T-helper 2 cell treated with Interferon-gamma antibody and Interleukin-4, amounts not matched to agents 5 μg/mL and 100 μg/mL, for 36 hours (primary cell): ENCODE measurements at places on chromosomes 6 and 20.

- DNase-seq: no peak
Observed at GRCh38 chr6:107634324-107635056, 144.6 kb downstream of the SOBP start.

GRCh38 chr6:166305562-166306117 lies 2.6 kb downstream of the PRR18 start:
- DNase-seq: no peak

DNA sequence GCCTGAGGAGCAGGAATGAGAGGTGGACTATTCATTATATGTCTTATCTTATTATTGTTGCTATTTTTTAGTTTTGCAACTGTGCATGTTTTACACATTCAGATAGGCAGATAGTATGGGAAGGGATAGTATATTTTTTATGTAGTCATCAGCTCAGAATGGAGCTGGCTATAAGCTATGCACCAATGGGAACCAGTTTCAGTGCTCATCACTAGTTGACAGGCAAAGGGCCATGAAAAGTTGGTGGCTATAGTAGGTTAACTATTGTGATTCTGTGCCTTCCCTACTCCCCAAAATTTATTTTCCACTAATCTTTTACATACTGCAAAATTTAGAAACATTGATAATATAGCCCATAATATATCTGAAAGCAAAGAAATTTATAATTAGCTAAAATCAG lies 5.3 kb upstream of the UBD start:
- DNase-seq: no peak

- DNase-seq: peak; percentile 19
Observed at GRCh38 chr20:43840382-43841070, 74.1 kb upstream of the TOX2 start.

- no peak for DNase-seq
Observed at GRCh38 chr6:79127660-79128059, 49.6 kb upstream of the PHIP start.
